ENCODE measurements at places on chromosomes 6 and 20. TPM values are rescaled to one million over a fixed set of nuclear protein-coding genes. Genes with fewer than 3 reads are reported as not detected.

- DNase-seq = no peak
Measured at GRCh38 chr6:41524634-41525011, 21.6 kb upstream of the FOXP4 start.

DNA sequence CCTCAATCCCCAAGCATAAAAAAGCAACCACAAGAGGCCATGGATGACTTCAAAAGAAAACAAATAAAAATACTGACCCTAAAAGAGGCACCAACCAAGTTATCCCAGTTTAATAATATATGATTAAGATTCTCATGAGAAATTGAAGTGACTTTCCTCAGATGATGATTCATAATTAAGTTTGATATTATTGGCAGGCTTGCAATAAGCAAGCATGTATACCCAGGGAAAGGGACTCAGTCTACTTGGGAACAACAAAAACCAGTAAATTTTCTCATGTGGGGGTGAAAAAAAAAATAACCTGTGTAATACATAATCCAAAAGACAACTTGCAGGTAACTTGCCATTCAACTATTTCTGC, 19.6 kb downstream of the JAG1 start:
- DNase-seq = no peak

DNA sequence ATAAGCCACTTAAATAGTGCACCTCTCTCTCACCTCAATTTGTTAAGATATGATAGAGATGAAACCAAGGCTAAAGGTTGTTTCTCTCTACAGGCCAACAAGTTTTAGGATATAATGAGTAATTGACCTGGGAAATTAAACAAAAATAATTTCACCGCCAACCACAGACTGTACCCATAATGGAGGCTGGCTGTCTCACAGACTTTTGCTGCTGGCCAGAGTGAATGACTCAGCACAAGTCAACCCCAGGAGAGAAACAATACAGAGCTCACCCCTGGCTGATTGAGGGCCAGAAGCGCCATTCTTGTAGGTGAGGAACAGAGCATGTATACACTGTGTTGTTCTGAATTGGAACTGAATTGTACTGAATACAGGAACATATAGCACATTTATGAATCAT, 99.9 kb downstream of the CAP2 start:
- DNase-seq = no peak

DNA sequence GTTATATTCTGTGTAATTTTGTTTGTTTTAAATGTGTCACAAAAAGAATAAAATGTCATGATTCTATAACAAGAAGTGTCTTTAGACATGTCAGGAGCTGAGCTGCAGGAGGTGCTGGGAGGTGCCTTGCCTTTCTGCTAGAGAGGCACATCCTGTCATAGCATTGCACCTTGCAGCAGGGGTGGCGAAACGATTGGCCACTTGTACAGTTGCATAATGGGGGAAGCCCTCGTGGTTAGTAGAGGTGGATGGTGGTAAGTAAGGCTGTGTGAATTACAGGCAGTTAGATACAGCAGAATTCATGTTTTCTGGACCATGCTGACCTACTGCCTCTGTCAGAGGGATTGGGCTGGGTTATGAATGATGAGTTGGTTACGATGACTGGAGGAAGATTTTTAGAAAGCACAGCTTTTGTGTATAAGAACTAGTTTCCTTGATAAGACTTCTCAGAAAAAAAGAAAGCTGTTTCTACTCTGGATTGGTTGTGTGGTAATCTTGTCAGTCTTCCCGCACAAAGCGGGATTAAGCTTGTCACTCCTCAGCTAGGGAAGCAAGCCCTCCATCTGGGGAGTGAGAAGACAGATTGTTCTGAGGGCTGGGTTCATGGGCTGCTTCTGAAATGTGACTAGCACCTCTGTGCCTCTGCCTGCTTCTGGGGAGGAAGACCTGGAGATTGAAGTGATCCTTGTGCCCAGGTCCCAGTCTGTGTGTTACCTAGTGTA, 74.9 kb downstream of the FOXO3 start:
- no peak for DNase-seq

DNA sequence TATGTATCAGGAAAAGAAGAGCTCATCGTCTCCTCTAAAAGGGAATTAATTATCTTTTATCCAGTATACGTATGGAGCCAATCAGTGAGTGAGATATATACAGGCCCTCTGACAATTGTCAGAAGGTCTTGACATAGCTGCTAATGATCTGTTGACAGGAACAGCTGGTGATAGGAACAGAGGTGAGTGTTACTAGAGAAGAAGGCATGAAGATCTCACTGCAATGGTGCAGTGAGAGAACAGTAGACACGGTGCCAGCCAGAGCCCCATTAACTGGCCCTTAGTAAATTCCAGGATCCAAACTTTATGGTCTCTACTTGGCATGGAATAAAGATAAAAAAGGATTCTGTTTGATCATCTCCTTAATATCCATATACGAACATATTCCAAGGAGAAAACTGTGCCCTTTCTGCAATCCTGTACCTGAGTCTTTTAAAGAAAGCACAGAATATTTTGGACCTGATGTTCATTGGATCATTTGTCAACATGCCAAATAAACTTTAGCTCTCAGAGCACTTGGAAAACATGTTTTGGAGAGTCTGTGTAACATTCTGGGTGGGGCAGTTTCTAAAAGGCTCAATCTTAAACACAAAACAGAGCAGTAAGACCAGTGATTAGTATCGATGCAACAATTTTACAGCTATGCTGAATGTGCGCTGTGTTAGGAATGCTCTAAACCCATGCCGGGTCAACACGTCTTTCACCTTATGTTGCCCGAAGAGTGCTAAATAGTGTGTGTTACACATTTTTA, 135.8 kb upstream of the CITED2 start:
- no peak for DNase-seq

DNA sequence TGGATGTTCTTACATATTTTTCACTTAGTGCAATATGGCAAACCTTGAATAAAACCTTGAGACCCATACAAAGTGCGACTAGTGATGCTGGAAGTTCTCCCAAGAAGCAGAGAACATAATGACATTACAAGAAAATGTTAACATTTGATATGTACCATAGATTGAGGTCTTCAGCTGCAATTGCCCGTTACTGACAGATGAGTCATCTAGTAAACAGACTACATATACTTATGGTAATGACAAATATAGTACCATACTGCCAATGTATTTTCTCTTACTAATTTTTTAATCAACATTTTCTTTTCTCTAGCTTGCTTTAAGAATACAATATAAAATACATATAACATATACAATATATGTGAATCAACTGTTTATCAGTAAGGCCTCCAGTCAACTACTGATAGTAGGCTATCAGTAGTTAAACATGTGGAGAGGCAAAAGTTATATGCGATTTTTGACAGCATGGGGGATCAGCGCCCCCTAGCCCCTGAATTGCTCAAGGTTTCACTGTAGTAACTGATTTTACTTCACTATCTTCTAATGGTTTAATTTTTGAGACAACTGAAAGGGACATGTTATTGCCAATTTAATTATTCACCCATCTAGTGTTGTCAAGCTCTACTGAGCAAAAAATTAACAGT, 166.7 kb upstream of the ADGRB3 start:
- no peak for DNase-seq

GRCh38 chr6:118772886-118773285, 121.1 kb upstream of the ASF1A start:
- no peak for DNase-seq

- DNase-seq = no peak
Measured at GRCh38 chr20:3377644-3378043, 29.8 kb downstream of the DNAAF9 start.

DNA sequence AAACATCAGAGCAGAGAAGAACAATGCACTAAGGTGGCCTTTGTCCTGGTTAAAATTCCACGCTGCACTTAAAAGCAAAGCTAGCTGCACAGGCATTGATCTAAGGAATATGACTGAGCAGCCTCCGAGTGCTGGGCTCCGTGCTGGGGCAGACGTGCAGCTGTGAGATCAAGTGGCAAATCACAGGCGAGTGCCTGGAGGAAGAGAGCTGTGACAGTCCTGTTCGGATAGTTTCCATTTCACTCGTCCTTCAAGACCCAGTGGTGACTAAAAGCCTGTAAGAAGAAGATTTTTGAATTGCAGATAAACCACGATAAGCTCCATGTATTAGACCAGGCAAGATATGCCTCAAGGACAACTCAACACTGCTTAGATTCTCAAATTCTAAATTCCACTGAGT, 247.9 kb downstream of the ANKRD60 start:
- DNase-seq = no peak

- no peak for DNase-seq
Measured at GRCh38 chr6:117617210-117618035, 15.1 kb upstream of the GOPC start.

- DNase-seq = peak; percentile 30
Measured at GRCh38 chr20:17617212-17617867, 47.5 kb downstream of the DSTN start.

DNA sequence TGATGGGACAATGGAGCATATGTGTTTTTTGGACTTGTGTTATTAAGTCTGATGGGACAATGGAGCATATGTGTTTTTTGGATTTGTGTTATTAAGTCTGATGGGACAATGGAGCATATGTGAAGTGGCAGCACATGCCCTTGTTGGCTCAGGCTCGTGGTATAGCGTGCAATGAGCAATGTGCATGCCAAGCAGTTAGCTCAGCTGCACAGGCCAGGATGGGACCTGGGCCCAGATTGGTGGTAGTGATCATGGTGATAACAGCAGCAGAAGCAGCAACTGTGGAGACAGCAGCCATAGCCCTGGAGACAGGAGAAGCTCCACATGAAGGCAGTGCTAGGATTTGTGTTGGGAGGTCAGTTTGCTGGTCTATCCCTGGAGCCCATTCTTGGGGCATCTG, 61.1 kb downstream of the IL20RA start:
- DNase-seq = no peak

GRCh38 chr20:46701057-46701456, 8.4 kb upstream of the SLC2A10 start:
- no peak for DNase-seq

DNA sequence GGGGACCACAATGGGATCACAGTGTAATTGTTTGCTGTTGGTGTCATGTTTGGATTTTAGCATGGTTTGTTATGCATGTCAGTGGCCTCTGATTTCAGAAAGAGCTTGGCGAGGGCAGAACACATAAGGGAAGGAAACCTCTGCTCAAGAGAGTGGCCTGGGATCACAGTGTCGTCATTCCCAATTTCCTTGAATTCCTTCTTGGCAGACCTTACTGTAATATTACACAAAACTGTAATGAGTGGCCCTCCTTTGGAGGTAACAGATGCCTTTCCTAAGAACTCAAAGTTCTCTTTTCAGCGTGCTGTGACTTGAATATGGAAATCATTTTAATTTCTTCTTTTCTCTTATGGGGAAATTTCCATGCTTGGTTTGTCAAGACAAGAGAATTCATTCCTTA, 46.9 kb downstream of the JAG1 start:
- no peak for DNase-seq

DNA sequence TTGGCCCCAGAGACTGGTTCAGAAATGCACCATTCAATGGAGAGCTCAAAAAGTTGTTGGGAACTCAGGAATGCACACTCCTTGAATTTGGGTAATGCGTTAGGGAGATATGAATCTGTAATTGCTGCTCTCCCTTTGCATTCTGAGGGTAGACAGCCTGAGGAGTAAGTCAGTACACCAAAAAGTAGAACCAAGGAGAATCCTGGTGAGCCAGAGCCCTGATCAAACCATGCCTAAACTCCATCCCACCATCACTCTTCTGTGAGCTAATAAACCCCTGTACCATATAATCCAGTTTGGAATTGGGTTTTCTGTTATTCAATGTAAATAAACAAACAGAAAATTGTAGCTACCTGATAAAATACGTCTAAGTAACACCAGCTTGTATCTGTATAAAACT, 90.2 kb downstream of the KIF16B start:
- no peak for DNase-seq

TINAG gene
- not detected for total RNA-seq

SRMS gene
- total RNA-seq = not detected

DAAM2 gene
- not detected for total RNA-seq

NKAIN2 gene
- not detected for total RNA-seq

RNF182 gene
- 0.25 TPM for total RNA-seq

BPIFB4 gene
- not detected for total RNA-seq

MOXD1 gene
- total RNA-seq = not detected

NMBR gene
- total RNA-seq = not detected

Data from T-helper 17 cell (primary cell).